ENCODE measurements at places on chromosomes 11 and 22.

- H3K4me1 ChIP-seq, result no peaks in the 10 kb centered on the region
- H3K36me3 ChIP-seq, result no peaks in the 10 kb centered on the region
- H3K27ac ChIP-seq, result no peak overlapping the region
- DNase-seq, result no peak
- no peaks in the 10 kb centered on the region for H3K27me3 ChIP-seq
- H3K4me3 ChIP-seq, result no peak overlapping the region
Observed at GRCh38 chr11:79336797-79337517, 103.9 kb downstream of the TENM4 start.

GRCh38 chr11:1339066-1339675 lies 29.7 kb upstream of the TOLLIP start:
- H3K27me3 ChIP-seq, result no peaks in the 10 kb centered on the region
- peaks cover 13% of the 10 kb centered on the region for H3K4me1 ChIP-seq
- H3K27ac ChIP-seq, result no peak overlapping the region

DNA sequence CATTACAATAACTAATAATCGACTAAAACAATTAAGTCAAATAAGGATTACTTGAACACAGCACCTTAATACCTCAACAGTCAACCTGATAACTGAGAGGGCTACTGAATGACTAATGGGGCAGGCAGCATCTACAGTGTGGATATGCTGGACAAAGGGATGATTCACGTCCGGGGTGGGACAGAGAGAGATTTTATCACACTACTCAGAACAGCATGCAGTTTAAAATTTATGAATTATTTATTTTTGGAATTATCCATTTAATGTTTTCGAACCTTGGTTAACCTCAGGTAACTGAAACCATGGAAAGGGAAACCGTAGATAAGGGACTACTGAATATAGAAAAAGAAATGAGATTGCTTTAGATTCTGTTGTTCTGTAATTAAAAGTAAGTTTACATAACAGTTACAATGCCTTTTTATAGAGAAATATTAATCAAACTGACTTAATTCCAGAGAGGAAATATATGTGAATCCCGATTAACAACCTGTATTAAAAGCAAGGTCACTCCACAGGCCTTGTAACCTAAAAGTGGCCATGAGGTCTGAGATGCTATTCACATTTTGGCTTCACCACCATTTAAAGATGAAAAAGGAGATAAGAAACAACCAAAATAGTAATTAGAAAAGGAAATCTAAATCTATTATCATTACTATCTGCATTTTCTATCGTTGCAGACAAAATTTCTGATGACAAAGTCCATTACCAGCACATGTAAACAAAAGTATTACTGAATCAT lies 119.0 kb upstream of the TP53AIP1 start:
- no peak overlapping the region for H3K27ac ChIP-seq
- H3K4me3 ChIP-seq, result no peak overlapping the region
- H3K27me3 ChIP-seq, result no peaks in the 10 kb centered on the region

- no peaks in the 10 kb centered on the region for H3K27me3 ChIP-seq
- H3K36me3 ChIP-seq, result peaks cover 95% of the 10 kb centered on the region
- H3K4me3 ChIP-seq, result no peak overlapping the region
- DNase-seq, result peak; percentile 50
- H3K4me1 ChIP-seq, result no peaks in the 10 kb centered on the region
- H3K27ac ChIP-seq, result no peak overlapping the region
Observed at GRCh38 chr11:78221396-78222315, 32.9 kb downstream of the USP35 start.

DNA sequence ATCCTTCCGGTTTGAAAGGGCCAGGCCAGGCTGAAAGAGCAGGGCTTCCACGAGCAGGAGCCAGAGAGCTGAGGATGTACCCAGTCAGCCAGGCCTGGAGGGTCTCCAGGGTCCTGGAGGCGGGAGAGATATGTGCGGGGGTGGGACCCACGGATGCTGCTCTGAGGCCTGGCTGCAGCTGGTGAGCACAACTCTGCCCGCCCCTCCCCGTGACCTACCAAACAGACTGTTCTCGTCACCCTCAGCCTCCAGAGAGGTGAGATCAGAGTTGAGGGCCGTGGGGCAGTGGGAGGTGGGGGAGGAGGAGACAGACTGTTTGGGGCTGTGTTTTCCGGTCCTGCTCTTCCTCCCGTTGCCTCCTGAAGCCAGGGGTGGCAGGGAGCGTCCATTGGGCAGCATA lies 42.2 kb downstream of the TRIOBP start:
- H3K4me3 ChIP-seq, result no peak overlapping the region
- H3K27ac ChIP-seq, result no peak overlapping the region
- H3K4me1 ChIP-seq, result peaks cover 11% of the 10 kb centered on the region
- H3K36me3 ChIP-seq, result no peaks in the 10 kb centered on the region
- H3K27me3 ChIP-seq, result no peaks in the 10 kb centered on the region
- no peak for DNase-seq

DNA sequence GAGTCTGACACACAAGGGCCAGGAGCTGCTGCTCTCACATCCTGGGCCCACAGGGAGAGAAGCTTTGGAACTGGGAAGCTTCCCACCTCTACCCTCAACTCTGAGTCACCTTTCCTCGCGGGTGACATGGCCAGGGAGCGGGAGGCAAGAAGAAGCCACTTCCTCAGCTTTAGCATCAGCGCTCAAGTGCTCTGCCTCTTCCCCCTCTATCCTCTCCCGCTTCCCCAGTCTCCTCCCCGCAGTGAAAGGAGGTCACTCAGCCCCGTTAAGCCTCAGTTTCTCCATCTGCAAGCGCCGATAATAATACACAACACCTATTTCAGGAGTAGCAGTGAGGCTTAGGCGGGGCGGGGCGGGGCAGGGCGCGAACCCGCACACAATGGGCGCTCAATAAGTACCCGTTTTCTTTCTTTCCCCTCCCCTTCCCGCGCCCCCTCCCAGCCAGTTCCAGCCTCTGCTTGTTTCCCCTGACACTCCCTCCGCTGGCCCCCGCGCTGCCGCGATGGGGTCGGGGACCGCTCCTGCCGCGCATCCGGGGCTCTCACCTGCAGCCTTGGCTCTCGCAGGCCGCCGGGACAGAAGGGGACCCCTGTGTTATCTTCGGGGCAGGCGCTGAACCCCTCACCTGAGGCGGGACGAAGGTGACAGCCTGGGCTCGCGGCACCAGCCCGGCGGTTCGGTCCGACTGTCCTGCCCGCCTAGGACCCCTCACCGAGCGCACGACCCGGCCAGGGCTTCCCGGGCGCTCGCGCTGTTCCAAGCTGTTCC lies 892 bp downstream of the GDPD5 start:
- H3K4me1 ChIP-seq, result peaks cover 42% of the 10 kb centered on the region
- H3K27ac ChIP-seq, result peak overlapping the region; percentile 39
- peak overlapping the region; percentile 61 for H3K4me3 ChIP-seq
- no peaks in the 10 kb centered on the region for H3K36me3 ChIP-seq
- DNase-seq, result no peak
- no peaks in the 10 kb centered on the region for H3K27me3 ChIP-seq

- H3K4me3 ChIP-seq, result no peak overlapping the region
- no peaks in the 10 kb centered on the region for H3K4me1 ChIP-seq
- H3K27me3 ChIP-seq, result peaks cover 6% of the 10 kb centered on the region
- H3K36me3 ChIP-seq, result no peaks in the 10 kb centered on the region
- H3K27ac ChIP-seq, result no peak overlapping the region
- DNase-seq, result no peak
Observed at GRCh38 chr11:61714916-61715315, 34.7 kb downstream of the DAGLA start.

DNA sequence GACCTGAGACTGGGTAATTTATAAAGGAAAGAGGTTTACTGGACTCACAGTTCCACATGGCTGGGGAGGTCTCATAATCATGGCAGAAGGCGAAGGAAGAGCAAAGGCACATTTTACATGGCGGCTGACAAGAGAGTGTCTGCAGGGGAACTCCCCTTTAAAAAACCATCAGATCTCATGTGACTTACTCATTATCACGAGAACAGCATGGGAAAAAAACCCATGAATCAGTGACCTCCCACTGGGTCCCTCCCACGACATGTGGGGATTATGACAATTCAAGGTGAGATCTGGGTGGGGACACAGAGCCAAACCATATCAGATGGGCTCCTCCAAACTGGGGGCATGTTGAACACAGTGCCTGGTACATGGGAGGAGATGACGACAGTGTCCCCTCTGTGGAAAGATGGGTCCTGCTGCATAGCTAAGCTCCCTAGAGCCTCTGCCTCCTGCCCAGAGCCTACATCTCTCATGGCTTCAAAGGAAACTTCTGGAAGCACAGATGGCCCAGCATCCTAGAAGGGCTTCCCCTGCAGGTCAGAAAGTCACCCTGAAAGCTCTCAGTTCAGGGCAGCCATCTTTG lies 46.1 kb downstream of the MYEOV start:
- no peak overlapping the region for H3K27ac ChIP-seq
- H3K4me1 ChIP-seq, result no peaks in the 10 kb centered on the region
- H3K36me3 ChIP-seq, result no peaks in the 10 kb centered on the region
- H3K4me3 ChIP-seq, result no peak overlapping the region

DNA sequence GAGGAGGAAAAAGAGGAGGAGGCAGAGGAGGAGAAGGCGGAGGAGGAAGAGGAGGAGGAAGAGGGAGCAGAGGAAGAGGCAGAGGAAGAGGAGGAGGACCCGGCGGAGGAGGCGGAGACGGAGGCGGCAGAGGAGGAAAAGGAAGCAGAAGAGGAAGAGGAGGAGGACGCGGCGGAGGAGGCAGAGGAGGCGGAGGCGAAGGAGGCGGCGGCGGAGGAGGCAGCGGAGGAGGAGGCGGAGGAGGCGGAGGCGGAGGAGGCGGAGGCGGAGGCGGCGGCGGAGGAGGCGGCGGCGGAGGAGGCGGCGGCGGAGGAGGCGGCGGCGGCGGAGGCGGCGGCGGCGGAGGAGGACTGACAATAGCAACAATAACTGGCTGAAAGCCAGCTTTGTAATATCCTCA lies 616.6 kb downstream of the TBC1D22A start:
- no peak for DNase-seq
- H3K36me3 ChIP-seq, result no peaks in the 10 kb centered on the region
- H3K27me3 ChIP-seq, result no peaks in the 10 kb centered on the region

- no peaks in the 10 kb centered on the region for H3K36me3 ChIP-seq
- no peak overlapping the region for H3K27ac ChIP-seq
- no peaks in the 10 kb centered on the region for H3K27me3 ChIP-seq
- no peak overlapping the region for H3K4me3 ChIP-seq
Observed at GRCh38 chr22:45481661-45482060, 21.0 kb upstream of the FBLN1 start.

DNA sequence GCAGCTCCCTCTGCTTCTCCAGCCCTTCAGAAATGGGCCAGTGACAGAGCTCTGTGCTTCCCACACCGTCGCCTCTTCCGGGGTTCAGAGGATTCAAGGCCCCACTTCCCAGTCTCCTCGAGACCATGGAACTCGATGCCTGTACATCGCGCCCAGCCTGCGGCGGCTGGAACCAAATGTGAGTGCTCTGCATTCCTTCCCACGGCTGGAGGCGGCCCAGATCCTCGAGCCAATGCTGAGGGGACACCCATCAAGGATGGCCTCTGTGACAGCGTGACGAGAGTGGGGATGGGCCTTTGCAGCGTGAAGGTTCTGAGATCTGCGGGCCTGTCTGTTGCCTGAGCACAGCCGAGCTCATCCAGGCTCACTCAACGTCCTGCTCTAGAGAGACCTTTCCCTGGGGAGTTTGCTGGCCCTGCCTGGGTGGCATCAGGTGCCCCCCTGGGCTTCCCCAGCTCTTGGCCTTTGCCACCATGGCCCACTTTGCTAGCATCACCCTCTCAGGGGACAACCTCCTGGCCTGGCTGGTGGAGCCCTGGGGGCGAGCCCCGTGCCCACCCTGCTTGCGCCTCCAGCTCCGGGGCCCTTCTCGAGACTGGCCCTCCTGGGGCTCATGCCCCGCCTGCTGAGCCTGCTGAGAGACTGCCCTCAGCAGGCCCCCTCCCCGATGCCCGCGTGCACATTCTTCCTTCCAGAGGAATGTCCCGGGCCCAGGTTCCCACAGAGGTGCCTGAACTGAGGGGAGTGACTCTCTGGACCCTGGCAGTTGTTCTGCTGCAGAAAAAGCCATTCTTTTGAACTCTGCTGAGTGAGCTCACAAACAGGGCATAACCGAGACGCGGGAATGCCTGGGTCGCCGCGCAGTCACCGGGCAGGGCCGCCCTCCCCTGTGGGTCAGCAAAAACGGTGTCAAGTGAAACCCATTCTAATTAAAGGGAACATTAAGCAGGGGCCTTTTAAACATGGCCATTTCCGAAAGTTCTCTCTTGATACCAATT lies 7.3 kb upstream of the MYEOV start:
- no peak overlapping the region for H3K27ac ChIP-seq
- no peak for DNase-seq
- no peaks in the 10 kb centered on the region for H3K36me3 ChIP-seq

GRCh38 chr11:69640995-69641581 lies at the start of gene CCND1:
CCND1 (plus strand) TSS chr11:69641156; CDS start chr11:69641314, 158 bp downstream.
- H3K27ac ChIP-seq, result peak within 1 kb of the TSS; percentile 96
- H3K27me3 ChIP-seq, result no peaks in the 10 kb centered on the region
- peaks cover 12% of the 10 kb centered on the region for H3K4me1 ChIP-seq
- H3K36me3 ChIP-seq, result peaks cover 7% of the 10 kb centered on the region
- H3K4me3 ChIP-seq, result peak within 1 kb of the TSS; percentile 72
- DNase-seq, result peak; percentile 85

DNA sequence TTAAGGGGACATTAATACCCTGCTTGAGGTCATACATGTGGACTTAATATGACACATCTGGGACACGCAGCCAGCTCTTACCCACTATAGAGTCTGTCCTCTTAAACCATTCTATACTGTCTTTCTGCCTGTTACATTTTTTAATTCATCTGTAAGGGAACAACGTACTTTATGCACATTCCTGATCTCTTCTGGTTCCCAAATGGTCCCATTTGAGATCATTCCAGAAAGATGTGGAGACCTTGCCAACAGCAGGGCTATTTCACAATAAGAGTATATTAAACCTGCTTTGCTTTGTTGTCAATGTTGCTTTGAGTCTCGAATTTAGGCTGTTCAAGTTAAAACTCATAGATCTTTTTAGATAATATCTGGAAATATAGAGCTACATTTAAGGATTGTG lies 332.2 kb upstream of the RAG2 start:
- no peak overlapping the region for H3K4me3 ChIP-seq
- no peaks in the 10 kb centered on the region for H3K27me3 ChIP-seq
- no peak overlapping the region for H3K27ac ChIP-seq
- H3K4me1 ChIP-seq, result no peaks in the 10 kb centered on the region

DNA sequence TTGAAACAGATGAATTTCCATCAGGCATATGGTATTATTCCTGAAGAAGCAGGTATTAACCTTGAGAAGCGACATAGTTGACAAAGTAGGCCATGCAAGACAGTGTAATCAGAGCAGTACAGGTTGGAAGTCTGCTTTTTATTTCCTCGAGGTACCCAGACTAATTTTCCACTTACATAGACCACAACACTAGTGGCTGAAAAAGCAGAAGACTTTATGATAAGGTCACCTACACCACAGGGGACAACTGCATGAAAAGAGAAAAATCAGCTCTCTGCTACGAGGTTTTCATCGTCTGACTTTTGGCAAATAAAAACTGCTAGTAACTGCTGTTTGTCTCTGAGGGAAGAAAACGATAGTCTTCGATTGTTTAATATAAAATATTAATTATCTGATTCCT lies 77.5 kb downstream of the CNTN5 start:
- DNase-seq, result no peak
- no peaks in the 10 kb centered on the region for H3K27me3 ChIP-seq
- no peaks in the 10 kb centered on the region for H3K36me3 ChIP-seq
